ENCODE measurements at places on chromosomes 2 and 18. TPM values are rescaled to one million over a fixed set of nuclear protein-coding genes. Genes with fewer than 3 reads are reported as not detected.

CACNB4 gene
- 10.9 TPM for total RNA-seq

CROCC2 gene
- 17.4 TPM for total RNA-seq

PARD6G gene
- total RNA-seq = 9.8 TPM

UNC80 gene
- 0.03 TPM for total RNA-seq

BOLL gene
- not detected for total RNA-seq

B3GNT7 gene
- 32.9 TPM for total RNA-seq

PDE1A gene
- total RNA-seq = 5.5 TPM

TEKT4 gene
- total RNA-seq = 7.7 TPM

GRCh38 chr18:51711298-51711889 is 513.9 kb upstream of the MEX3C start:
- DNase-seq = no peak

GRCh38 chr2:42513252-42513918 is 19.6 kb upstream of the KCNG3 start:
- DNase-seq = peak; percentile 23

DNA sequence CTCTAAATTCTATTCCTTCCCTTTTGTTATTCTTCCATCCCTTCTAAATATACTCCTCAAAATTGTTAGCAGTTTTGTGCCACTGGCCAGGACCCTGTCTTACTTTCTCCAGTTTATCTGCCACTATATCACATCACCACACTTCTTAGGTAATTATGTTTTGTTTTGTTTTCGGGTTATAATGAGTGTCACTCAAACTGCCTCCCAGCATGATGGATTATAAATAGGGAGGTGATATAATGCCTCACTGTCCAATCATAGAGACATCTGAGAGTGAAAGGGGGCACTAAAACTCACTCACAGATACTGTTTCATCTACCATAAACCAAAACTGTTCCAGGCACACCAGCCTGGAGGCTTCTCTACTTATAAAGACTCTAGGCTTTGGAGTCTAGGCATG is 3.5 kb downstream of the RSAD2 start:
- DNase-seq = no peak

DNA sequence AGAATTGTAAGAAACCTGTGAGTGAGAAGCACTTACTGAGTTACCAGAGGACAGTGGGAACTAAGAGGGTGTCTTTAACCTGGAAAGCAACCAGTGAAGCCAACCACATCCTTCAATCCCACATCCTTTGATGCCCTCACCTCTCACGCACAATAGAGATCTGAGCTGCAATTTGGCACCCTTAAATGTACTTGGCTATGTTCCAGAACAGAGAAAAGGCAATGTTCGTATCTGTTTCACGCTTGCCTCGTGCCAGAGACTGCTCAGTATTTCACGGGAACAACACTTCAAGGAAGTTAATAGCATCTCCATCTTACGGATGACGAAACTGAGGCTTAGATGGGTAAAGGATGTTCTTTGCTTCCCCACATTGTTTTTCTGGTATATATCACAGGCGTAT is 167.4 kb downstream of the DPP10 start:
- DNase-seq = no peak

DNA sequence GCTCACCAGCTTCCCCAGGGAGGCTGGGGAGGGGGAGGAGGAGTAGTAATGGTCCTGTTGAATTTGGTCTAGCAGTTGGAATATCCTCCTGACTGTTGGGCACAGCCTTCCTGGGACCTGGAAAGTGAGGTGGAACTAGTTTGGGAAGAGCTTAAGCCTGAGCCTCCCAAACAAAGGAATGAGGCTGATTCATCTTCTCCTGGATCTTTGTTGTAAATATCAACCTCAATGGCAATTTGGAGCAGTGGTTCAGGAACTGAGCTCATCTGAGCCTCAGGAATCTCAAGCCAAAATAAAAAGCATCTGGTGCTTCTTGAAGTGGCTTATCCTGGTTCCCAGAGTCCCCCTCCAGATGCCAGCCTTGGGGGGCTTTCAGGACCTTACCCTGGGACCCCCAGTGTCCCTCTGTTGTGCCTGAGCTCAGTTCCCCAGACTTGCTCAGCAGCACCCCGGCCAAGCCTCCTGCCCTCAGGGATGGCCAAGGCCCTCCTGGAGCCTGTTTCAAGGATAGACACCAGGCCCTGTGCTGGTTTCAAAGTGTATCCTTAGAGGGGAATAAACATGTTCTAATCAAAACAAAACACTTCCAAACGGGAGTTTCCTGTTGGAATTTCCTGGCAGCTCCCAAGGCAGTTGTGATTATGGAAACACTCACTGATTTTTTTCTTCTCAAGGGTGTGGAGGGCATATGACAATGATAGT is 112.6 kb downstream of the DDX1 start:
- DNase-seq = peak; percentile 74

- no peak for DNase-seq
Observed at GRCh38 chr2:175633227-175633626, 368.8 kb downstream of the LNPK start.

DNA sequence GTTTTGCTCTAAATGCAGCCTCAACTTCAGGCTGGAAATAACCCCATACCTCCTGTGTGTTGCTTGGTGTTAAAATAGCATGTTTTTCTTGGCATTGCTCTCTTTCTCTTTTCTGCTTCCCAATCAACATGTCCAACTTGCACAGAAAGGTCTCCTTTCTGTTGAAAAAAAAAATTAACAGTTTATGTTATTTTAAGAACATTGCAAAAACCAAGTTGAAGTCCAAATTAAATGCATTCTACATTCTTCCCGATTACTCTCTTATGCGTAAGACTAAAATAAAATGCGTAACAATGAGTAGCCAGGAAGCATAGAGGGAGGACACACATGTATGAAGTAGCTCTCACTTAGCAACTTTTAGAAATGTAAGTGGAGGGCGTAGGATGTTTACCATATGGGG is 1406.1 kb upstream of the NXPH2 start:
- DNase-seq = peak; percentile 4

DNA sequence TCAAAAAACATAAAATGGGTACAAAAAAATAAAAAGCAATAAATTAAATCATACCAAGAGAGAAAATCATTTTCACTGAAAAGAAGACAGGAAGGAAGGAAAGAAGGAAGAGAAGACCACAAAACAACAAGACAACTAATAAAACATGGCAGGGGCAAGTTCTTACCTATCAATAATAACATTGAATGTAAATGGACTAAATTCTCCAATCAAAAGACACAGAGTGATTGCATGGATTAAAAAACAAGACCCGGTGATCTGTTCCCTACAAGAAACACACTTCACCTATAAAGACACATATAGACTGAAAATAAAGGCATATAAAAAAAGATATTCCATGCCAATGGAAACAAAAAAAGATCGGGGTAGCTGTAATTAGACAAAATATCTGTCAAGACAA is 82.6 kb upstream of the CERS6 start:
- DNase-seq = no peak

DNA sequence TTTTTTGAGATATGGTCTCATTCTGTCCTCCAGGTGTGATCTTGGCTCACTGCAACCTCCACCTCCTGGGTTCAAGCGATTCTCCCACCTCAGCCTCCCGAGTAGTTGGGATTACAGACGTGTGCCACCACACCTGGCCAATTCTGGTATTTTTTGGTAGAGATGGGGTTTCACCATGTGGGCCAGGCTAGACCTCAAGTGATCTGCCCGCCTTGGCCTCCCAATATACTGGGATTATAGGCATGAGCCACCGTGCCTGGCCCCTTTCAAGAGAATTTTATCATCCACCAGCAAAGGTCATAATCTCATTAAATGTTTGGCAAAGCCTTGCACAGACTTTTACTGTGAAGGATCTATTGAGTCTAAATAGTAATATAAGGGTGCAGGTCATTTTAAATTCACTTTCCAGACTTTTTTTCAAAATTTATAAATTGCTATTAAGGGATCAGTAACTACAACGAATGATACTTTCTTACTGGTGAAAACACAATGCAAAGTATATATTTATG is 2.5 kb downstream of the HADHA start:
- no peak for DNase-seq

- no peak for DNase-seq
Observed at GRCh38 chr18:57243624-57244179, 96.8 kb downstream of the BOD1L2 start.

DNA sequence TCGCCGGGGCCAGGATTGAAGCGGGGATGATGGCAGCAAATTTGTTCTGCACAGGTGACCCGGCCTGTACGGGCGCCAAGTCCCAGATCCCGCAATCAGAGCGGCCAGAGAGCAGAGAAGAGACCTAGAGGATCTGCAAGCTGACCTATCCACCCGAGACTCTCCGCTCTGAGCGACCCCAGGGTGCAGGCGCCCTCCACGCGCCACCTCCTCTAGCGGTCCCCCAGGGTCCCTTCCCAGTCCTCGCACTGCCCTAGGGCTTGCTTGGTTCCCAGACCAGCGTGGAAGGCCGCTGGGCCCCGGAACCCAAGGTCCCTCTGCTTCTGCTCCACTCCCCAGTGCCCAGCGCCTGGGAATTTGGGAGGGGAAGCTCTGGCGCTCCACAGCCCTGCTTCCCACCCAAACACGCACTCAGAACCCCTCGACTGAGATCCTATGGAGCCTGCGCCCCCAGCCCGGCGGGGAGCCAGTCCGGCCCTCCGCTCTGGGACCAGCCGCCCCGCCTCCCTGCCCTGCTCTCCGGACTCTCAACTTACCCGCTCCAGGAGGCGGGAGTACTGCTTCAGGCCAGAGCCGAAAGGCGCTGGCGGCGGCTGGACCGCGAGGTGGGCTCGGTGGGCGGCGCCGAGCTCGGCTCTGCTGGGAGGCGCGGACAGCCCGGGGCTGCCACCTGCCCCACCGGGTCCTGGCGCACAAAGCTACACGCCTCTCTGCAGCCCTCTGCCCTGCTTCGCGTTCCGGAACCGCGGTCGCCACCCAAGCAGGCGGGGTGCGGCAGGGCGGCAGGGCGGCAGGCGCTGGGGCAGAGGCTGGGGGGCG is 3.0 kb upstream of the SIX3 start:
- no peak for DNase-seq

GRCh38 chr2:208097801-208098200 is 26.5 kb downstream of the CRYGD start:
- no peak for DNase-seq
